Neural crest cell (in vitro differentiated cells): ENCODE measurements at places on chromosomes 4 and X.

GRCh38 chrX:131216828-131217227, 72.3 kb downstream of the IGSF1 start:
- no peak for DNase-seq

- no peak for DNase-seq
These were observed 55.7 kb downstream of the SEPSECS start for GRCh38 chr4:25104591-25104990.

- peak; percentile 49 for DNase-seq
These were observed 989 bp upstream of the PCDH10 start for GRCh38 chr4:133147921-133148689.

DNA sequence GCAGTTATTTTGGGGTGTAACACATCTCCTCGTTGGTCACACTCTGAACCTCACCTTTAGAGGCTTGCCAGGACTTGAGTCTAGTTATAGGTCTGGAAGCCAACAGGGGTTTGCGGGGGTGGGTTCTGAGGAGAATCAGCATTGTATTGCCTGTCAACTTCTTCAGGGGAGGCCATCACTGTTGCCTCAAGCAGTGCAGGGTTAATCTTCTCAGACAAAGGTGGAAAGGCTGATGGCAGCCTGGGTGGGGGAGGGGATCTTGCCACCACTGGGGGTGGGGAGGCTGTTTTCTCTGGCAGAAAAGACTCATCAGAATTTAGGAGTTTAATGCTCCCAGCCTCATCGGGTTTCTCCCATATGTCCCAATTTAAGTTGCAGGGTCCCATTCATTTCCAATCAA, 387.8 kb downstream of the PRR32 start:
- DNase-seq: no peak

DNA sequence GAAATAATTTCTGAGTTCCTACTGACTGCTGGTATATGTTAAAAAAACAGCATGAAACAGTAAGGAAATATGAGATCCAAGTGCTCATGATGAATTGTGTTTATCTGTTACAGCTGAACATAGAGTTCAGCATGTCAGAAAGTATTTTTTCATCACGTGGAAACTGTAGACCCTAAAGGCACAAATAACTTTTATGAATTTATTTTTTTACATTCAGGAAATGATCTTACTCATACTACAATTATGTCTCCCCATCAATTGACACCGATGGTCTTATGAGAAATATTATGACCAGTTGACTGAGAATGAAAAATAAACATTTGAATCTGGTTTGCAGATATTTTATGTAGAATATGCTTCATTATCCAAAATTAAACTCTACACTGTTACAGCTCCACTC, 283.1 kb upstream of the SPANXN4 start:
- no peak for DNase-seq

DNA sequence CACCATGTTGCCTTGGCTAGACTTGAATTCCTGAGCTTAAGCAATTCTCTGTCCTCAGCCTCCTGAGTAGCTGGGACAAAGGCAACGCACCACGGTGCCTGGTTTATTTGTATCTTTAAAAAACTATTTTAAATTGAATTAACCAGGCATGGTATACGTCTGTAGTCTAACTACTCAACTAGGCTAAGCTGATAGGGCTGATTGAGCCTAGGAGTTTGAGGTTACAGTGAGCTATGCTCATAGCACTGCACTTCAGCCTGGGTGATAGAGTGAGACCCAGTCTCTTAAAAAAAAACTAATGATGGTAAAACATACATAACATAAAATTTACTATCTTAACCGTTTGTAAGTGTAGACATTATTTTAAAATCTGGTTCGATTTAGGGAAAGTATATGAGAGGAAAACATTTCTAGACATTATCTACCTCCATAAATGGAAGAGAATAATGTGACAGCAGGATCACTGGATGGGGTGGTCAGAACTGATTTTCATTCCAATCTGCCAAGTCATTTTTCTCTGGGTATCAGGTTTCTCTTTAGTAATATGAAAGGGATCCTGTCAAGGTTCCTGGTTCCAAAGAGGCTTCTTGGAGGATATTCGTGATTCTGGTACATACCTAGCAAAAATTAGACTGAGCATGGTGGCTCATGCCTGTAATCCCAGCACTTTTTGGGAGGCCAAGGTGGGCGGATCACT, 8.7 kb upstream of the ITGB1BP2 start:
- no peak for DNase-seq

- no peak for DNase-seq
These were observed 69.7 kb upstream of the H2AZ1 start for GRCh38 chr4:100019821-100020220.

DNA sequence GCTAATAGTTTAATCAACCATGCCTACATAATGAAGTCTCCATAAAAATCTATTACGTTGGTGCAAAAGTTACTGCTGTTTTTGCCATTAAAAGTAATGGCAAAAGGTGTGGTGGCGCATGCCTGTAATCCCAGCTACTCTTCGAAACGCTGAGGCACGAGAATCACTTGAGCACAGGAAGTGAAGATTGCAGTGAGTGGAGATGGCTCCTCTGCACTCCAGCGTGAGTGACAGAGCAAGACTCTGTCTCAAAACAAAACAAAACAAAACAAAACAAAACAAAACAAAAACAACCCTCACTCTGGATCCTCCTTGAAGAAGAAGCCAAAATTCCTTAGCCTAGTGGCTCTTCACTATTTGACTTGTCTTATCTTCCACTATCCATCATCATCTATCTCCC, 78.0 kb downstream of the MSN start:
- no peak for DNase-seq

- no peak for DNase-seq
These were observed 138.3 kb downstream of the AREG start for GRCh38 chr4:74583089-74583700.

DNA sequence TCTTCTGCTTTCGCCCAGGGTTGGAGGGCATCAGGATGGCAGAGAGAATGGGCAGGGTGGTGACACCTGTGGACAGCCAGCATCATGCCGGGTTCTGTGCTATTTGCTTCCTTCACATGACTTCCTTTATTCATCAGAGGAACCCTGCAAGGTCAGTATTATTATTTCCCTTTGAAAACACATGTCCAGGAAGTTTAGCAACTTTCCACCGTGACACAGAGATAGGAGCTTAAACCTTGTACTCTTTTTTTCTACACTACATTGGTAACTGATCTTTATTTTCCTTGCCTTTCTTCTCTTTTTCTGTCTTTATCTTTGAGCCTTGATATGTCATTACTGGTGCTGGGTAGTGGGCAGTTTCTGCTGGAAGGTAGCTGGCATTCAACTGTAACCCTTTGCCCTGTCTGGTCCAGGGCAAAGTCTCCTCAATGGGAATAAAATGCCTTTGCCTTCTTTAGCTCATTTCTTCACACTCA, 5.0 kb upstream of the MGST2 start:
- no peak for DNase-seq

DNA sequence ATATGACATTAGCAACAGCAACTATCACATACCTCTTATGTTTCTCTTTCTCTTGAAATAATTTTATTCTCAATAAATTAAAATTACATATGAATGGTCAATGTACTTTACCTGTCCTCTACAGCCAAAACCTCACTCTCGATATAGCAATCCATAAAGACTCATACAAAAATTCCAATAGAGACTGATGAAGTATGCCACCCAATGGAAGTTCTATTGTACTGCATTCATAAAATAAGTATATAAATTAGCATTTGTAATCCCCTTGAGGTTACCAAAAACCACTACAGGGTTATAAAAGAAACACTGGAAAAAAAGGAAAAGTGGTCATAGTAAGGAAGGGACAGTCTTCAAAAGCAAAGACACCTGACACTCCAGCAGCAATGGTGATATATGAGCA, 32.8 kb downstream of the CLDN2 start:
- DNase-seq: no peak

DNA sequence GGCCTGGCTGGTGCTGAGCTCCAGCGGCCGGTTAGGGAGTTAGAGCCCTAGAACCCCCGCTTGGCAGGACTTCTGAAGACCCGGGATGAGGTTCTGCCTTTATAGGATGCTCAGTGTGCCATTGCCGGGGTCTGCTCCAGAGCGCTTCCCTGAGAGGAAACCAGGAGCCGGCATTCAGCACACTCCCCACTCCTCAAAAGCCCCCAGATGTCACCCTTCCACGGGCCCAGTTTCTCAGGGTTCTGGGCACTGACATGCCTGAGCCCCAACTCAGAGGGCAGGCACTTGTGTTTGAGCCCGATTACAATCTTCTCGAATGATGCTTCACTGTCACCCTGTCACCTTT, 6.5 kb downstream of the NKX3-2 start:
- DNase-seq: no peak

DNA sequence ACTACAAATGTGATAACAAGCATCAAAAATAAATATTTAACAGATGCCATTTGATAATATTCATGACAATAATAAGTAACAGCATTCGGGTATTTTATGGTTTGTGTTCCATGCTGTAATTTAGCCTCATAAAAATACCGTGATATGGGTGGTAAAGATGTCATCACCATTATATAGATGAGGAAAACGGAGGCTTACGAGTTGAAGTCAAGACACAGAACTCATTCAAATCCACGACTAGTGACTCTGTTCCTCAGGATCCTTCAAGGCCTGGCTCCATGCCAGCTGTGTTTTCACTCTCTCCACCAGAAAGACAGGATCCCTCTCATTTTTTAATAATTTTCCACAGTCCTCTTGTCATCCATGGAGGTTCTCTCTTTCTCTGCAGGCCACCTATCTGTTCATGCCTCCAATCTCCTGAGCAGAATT, 94.5 kb downstream of the APBB2 start:
- DNase-seq: no peak

- no peak for DNase-seq
These were observed 6.3 kb downstream of the MXD4 start for GRCh38 chr4:2255501-2256155.

- no peak for DNase-seq
These were observed 258.5 kb upstream of the GIMD1 start for GRCh38 chr4:106627051-106627450.

- DNase-seq: no peak
These were observed 7.5 kb upstream of the ACSL1 start for GRCh38 chr4:184833046-184833838.

- no peak for DNase-seq
These were observed 280.5 kb downstream of the TLL1 start for GRCh38 chr4:166153548-166153947.

GRCh38 chr4:54004463-54004862, 59.9 kb downstream of the CHIC2 start:
- DNase-seq: no peak

DNA sequence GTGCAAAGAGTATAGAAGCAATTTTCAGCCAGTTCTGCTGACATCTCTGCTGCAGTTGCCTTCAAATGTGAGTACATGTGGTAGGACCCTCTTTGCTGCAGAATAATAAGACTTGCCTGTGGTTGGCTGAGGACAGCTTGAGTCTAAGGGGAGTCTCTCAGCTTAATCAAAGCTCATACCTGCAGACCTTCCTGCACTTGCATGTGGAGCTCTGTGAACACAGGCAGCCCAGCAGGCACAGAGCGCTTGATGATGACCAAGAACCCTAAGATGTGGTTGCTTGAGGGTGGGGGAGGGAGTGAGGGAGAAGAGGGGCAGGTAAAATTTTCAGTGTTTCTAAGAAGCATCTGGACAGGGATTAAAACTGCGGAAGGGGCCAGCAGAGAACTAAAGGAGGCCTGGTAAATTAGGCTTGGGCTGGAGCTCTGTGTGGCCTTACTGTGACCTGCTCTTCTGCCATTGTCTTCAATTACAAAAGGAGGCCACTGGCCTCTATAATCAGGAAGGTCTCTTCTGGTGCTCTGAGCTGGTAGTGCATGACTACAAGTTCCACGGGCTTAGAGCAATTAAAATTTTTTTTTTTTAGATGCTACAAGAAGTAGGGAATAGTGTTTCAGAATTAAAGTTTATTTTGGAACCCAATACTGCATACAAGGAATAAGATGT, 59.9 kb upstream of the CHRNA9 start:
- DNase-seq: no peak

- DNase-seq: no peak
These were observed 5.3 kb upstream of the SLC34A2 start for GRCh38 chr4:25650311-25650710.

DNA sequence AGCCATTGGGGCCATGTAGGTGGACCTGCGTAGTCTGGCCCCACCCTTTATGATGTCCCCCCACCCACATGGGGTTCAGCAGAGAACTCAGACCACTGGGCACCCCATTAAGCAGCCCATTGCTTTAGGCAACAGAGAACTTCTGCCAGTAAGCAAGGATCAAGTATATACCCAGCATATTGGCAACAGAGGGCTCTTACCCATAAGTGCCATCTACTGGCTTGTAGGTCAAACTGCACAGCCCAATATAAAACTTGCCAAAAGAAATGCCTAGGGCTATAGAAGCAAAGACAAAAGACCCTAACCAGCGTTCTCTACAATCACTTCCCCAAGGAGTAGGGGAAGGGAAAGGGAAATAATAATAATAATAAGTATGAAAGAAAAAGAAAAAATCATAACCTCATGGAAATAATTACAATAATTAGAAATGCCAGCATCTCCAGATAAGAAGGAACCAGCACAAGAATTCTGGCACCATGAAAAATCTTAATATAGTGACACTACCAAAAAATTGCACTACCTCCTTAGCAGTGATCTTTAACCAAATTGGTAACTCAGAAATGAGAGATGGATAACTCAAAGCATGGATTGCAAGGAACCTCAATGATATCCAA, 1090.7 kb downstream of the FAT4 start:
- DNase-seq: no peak

DNA sequence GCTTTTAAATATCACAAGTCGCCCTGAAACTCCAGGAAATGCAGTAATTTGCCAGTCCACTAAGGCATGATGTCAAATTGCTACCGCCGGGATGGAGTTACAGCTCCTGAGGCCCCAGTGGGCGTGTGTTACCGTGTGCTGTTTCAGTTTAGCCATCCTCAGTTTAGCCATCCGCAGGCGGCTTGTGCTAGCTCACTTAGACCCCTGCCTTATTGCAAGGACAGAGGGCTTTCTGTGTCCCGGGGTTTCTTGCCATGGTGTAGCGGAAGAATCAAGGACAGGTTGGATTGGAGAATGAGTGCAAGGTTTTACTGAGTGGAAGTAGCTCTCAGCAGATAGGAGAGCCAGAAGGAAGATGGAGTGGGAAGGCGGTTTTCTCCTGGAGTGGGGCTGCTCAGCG, 33.8 kb upstream of the LRBA start:
- DNase-seq: no peak

- no peak for DNase-seq
These were observed 52.7 kb downstream of the CPLX1 start for GRCh38 chr4:773214-773613.

DNA sequence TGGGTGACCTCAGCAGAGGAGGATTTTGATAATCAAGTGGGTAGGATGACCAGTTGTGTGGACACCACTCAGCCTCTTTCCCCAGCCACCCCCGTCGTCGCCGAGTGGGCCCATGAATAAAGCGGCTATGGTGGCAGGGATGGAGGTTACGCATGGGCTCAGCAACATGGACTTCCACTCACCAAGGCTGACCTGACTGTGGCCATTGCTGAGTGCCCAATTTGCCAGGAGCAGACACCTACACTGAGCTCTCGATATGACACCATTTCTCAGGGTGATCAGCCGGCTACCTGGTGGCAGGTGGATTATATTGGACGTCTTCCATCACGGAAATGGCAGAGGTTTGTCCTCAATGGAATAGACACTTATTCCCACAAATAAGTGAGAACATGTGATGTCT, 361.3 kb downstream of the KLHL4 start:
- no peak for DNase-seq

- no peak for DNase-seq
These were observed 9.1 kb upstream of the HSPA4L start for GRCh38 chr4:127772769-127773671.

GRCh38 chr4:10605031-10605430, 79.5 kb downstream of the CLNK start:
- DNase-seq: no peak

- no peak for DNase-seq
These were observed 59.0 kb downstream of the NHS start for GRCh38 chrX:17433965-17434364.
